ENCODE measurements at places on chromosomes 1 and 21. TPM values are rescaled to one million over a fixed set of nuclear protein-coding genes. Genes with fewer than 3 reads are reported as not detected.

CCDC181 gene
- 0.27 TPM for total RNA-seq

TNN gene
- not detected for total RNA-seq

RSBN1 gene
- 36.5 TPM for total RNA-seq

APOBEC4 gene
- total RNA-seq: not detected

FCRL5 gene
- 3.3 TPM for total RNA-seq

- DNase-seq: no peak
Measured at GRCh38 chr1:201378804-201379203, 1.3 kb upstream of the TNNT2 start.

DNA sequence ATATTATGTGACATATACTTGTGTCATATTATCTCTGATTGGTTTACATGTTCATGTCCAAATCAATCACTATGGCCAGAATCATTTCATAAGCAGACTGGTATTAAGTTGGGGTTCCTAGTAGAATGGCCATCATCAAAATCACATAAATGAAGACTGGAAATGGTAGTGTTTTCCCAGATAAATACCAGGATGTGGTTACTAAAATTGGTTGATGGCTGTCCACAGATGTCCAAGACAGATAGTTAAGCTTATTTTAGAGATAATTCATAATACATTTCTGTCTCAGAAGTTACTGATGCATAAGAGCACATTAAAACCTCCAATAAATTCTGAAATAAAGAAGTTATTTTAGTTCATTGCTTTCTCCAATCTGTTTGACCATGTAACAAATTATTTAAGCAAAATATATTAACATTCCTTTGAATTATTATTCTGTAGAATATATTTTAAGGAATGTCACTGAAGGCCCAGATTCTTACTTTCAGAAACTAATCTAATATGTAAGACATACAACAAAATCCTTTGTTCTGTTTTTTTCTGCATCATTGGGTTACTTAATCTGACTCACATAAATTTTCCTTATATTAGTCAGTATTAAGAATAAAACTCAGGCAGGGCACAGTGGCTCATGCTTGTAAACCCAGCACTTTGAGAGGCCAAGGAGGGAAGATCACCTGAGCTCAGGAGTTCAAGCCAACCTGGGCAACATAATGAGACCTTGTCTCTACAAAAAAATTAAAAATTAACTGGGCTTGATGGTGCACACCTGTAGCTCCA is 483.9 kb downstream of the PTPRC start:
- no peak for DNase-seq

GRCh38 chr1:114331936-114332335 is 178.3 kb upstream of the SYT6 start:
- no peak for DNase-seq

- no peak for DNase-seq
Measured at GRCh38 chr1:215104283-215104682, 21.7 kb downstream of the KCNK2 start.

DNA sequence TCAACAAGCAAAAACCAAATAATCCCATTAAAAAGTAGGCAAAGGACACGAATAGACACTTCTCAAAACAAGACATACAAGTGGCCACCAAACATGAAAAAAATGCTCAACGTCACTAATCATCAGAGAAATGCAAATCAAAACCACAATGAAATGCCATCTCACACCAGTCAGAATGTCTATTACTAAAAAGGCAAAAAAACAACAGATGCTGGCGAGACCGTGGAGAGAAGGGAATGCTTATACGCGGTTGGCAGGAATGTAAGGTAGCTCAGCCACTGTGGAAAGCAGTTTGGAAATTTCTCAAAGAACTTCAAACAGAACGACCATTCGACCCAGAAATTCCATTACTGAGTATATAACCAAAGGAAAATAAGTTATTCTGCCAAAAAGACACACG is 145.1 kb upstream of the EDN2 start:
- no peak for DNase-seq

DNA sequence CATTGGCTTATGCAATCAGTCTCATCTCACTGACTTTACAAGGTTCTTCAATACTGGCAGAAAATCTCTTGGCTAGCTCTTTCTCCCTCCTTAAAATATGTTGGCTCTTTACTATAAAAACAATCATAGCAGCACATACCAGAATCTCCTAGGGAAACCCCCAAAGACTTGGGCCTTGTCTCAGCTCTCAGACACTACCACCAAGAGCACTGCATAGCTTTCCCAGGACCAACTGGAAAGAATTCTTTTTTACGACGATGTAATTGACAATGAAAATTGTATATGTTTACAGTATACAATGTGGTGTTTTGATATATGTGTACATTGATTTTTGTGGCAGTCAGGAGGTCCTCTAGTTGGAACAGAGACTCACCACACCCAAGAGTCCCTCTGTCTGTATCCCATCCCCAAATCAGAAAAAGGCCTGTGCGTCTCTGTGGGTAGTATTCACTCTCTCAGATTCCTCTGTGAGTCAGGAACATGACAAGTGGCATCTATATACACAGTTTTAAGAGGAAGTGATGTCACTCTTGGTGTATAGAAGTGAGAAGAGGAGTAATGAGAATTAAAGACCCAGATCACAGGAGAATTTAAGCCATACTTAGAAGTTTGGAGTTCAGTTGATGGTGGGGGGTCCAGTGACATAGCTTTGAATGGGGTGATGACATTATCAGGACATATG is 21.1 kb downstream of the SMAP2 start:
- no peak for DNase-seq

DNA sequence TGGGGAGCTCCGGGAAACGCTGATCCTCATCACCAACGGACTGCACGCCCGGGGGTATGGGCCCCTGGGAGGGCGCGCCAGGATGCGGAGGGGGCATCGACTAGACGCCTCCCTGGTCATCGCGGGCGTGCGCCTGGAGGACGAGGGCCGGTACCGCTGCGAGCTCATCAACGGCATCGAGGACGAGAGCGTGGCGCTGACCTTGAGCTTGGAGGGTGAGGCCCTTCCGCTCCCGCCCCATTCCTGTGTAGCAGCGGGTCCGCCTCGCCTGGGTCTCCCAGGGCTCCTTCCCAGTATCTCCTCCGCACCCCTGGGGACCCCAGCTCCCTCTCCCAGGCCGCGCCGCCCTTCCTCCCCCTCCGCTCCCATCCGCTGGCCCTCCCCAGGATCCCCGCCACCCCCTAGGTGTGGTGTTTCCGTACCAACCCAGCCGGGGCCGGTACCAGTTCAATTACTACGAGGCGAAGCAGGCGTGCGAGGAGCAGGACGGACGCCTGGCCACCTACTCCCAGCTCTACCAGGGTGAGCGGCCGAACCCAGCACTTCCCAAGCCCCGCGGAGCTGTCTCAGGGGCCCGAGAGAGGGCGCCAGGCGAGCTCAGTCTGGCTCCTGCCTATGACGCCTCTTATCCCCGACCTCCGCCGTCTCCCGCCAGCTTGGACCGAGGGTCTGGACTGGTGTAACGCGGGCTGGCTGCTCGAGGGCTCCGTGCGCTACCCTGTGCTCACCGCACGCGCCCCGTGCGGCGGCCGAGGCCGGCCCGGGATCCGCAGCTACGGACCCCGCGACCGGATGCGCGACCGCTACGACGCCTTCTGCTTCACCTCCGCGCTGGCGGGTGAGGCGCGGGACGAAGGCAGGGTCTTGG is 5.0 kb downstream of the HAPLN2 start:
- peak; percentile 55 for DNase-seq

DNA sequence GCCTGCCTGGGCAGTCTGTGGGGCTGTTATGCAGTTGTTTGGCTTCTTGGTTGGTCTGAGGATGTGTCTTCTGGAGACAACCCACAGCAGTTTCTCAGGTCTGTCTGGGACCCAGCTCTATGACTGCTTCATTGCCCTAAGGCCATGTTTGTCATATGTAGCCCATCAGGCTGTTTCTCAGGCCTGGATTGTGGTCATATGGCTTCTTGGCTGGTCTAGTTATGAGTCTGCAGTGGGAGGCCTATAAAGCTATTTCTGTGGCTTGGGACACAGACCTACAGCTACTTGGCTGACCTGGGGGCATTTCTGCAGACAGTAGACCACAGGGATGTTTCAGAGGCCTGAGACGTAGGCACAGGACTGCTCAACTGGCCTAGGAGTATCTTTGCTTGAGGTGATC is 41.5 kb downstream of the CHIA start:
- DNase-seq: no peak

DNA sequence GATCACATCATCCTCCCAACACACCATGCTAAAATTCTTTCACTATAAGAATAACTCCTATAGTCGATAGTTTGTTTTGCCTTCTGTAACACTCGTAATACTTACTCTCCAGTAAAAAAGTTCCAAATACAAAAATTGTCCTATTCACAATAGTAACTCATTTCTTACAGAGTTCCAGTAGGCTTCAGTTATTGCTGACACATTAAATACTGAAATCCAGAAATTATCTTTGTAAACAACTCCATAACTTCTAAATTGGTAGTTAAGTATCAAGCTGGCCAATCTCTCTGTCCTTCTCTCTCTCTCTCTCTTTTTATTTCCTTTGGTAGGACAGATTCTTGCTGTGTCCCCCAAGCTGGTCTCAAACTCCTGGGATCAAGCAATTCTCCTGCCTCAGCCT is 49.6 kb upstream of the FOXD3 start:
- DNase-seq: no peak

- no peak for DNase-seq
Measured at GRCh38 chr1:239590556-239590955, 204.2 kb downstream of the CHRM3 start.

- peak; percentile 58 for DNase-seq
Measured at GRCh38 chr1:67741121-67741520, 56.1 kb downstream of the GADD45A start.

DNA sequence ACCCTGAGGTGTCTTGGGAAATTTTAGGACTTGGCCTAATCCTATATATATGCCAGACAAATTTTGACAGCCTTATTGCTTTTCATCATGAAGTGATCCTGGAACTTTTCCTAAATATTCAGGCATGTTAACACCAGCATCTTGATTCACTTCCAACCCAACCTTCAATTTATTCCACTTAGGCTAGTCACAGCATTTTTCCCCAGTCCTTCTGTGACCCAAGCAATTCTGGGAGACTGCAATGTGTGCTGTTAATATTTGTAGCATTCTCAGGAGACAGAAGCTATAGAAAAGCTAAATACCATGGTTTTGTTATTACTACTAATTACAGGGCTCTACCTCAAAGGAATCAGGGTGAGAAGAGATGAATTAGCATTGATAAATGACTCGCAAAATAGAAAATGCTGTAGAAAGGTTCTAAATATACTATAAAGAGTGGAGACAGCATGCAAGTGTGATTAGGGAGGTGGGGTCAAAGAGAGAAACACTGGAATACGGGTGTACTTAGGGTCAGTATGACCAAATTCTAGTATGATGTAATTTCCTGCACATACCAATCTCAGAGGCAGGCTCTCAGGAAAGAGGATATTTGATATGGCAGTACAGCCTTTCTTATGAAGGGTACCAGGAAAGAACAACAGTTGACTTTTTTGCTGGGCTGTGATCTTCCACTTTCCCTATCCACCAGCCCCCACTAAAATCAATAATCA is 29.1 kb downstream of the PRRX1 start:
- DNase-seq: no peak

DNA sequence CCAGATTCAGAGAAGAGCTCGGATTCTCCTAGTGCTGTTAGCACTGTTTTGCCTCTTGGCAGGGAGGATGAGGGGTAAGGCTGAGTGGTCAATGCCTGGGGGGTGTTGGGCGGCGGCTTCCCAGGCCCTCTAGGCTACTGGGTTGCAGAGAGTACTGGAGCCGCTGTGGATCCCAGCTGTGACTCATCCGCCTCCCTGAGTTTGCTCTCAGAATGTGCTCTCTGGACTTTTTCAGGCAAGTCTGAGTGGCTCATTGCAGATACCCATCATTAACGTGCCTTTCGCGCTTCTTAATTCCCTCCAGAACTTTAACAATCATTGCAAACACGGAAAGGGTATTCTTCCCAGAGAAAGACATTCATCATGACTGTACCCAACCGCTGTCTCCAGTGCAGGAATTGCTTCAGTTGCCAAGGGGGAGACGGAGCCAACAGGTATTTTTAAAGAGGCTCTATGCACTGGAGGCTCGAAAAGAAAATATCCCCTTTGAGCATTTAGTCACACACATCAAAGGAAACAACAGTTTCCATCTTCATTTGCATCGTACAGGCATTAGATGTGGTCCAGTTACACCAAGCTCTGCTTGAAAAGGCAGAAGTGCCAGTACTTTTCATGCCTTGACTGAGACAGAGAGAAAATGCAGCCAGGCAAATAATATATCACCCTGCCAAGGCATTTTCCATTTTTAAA is 14.4 kb upstream of the CAMTA1 start:
- no peak for DNase-seq

DNA sequence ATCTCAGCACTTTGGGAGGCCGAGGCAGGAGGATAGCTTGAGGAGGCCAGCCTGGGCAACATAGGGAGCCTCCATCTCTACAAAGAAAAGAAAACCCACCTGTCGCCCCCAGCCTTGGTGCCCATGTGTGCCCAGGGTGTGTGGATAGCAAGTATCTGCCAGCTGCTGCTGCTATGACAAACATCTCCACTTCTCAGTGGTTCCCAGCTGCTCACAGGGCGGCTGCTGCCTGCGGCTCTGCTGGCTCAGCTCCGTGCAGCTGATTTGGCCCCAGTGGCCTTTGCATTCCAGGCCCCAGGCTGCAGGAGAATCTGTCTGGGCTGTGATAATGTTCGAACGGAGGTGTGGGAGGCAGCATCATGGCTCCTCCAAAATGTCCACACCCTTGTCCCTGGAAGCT is 10.6 kb upstream of the TTC34 start:
- DNase-seq: no peak

GRCh38 chr1:183780159-183780558 is 24.8 kb upstream of the RGL1 start:
- no peak for DNase-seq

DNA sequence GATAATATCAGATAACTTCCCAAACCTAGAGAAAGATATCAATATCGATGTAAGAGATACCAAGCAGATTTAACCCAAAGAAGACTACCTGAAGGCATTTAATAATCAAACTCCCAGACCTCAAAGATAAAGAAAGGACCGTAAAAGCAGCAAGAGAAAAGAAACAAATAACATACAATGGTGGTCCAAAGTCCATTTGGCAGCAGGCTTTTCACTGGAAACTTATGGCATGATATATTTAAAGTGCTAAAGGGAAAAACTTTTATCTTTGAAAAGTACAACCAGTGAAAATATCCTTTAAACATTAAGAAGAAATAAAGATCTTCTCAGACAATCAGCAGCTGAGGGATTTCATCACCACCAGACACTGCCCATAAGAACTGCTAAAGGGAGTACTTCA is 812.7 kb upstream of the ADAMTS5 start:
- DNase-seq: no peak

DNA sequence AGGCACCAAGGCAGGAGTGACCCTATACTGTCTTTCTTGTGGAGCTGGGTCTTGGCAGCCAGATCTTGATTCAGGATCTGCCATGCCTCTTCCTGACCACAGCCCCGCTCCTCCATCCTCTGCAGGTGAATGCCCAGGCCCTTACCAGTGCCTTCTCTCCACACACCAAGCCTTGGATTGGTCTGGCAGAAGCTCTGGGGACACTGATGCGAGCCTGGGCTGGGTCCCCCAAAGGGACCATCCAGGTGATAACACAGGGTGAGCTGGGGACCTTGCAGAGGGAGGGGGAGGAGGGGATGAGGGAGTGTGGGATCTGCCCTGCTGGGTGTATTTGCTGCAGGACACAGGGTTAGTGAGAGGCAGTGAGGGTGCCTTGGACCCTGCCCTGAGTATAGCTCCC is 28.4 kb downstream of the HMGCS2 start:
- no peak for DNase-seq

- no peak for DNase-seq
Measured at GRCh38 chr1:151888972-151889570, 20.2 kb downstream of the THEM4 start.

GRCh38 chr21:14836950-14837349 is 227.8 kb downstream of the NRIP1 start:
- DNase-seq: no peak

GRCh38 chr1:8354038-8354437 is 36.1 kb downstream of the SLC45A1 start:
- no peak for DNase-seq

All from mucosa of descending colon (tissue), 3 donors.